EH (cell line): ENCODE measurements at places on chromosomes 2 and 18.

- DNase-seq, result peak; percentile 75
Measured at GRCh38 chr2:231181860-231182512, 16.4 kb upstream of the ARMC9 start.

- no peak for DNase-seq
Measured at GRCh38 chr18:49251451-49251850, 209.0 kb downstream of the DYM start.

DNA sequence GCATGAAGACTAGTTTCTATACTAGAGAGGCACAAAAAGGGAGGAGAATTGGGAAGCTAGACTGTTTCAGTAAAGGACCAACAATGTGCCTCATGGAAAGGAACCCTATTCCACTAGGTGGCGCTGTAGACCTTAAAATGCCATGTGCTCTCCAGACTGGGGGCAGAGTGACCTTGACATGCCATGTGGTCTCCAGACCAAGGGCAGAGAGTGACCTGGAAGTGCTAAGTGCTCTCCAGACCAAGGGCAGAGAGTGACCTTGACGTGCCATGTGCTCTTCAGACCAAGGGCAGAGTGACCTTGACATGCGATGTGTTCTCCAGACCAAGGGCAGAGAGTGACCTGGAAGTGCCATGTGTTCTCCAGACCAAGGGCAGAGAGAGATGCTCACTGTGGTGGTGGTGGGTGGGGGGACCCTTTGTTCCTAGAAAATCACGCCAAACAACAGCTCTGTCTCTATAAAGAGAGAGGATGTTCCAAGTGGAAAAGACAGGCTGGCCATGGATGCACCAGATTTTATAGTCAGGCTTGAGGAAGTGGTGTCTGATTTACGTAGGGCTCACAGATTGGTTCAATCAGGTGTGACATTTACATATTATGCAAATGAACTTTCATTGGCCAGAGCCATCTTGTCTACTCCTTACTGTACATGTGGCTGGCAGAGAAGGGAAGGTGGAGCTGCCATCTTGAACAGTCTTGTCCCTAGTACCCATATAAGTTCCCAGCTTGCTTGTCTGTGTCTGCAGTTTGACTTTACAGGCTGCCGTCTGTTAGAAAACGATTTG, 344.0 kb upstream of the DDX18 start:
- DNase-seq, result no peak

DNA sequence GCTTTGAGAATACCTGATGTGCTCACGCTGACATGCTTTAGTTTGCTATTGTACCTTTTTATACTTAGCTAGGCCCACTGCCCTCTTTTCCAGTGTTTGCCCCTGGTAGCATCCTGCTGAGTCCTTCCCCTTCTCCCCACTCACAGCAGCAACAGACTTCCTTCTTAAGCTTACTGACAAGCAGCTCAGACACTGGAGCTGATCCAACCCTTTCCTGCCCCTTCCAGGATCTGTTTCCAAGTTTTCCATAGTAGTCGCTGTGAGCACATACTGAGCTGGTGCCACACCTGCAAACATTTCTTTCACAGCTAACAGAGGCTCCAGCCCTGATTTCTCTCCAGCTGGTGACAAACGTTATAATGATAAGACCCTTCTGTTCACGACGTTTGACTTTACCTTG, 991.4 kb upstream of the CELF4 start:
- no peak for DNase-seq

- peak; percentile 35 for DNase-seq
Measured at GRCh38 chr2:206031162-206031784, 54.7 kb downstream of the INO80D start.

DNA sequence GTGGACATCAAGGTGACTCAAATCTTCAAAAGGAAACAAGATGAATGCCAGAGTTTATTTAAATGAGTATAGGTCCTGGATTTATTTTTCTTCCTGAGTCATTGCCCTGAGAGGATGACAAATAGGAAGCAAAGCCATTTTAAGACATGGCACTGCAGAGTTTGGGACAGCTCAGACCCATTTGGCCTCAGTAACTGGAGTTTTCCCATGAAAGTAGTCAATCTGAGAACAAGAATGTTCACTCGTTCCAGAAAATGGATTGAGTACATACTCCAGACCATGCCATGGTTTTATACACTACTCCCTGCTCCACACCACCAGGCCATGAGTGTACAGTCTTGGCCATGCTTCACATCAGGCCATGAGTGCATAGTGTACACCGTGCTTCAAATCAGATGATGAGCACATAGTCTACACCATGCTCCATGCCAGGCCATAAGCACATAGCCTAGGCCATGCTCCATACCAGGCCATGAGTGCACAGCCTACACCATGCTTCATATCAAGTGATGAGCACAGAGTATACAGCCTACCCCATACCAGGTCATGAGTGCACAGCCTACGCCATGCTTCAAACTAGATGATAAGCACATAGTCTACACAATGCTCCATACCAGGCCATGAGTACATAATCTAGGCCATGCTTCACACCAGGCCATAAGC, 202.4 kb downstream of the FBXO15 start:
- DNase-seq, result peak; percentile 55

DNA sequence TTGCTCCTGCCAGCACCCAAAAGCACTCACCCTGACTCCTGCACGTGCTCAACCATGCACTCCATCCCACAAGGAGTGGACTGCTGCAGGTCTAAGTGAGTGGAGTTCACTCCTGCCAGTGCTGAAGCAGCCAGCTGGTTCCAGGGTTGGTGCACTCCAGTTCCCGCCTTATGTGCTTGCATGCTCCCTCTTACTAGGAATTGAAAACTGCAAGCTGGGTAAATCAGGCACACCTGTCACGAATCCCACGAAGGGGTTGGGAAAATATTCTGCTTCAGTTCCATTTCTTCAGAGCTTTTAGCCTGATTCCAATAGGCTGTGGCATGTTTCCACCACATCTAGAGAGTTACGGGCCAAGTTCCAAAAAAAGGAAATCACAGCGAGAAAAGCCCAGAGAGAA, 1365.5 kb upstream of the CHAC2 start:
- DNase-seq, result no peak

DNA sequence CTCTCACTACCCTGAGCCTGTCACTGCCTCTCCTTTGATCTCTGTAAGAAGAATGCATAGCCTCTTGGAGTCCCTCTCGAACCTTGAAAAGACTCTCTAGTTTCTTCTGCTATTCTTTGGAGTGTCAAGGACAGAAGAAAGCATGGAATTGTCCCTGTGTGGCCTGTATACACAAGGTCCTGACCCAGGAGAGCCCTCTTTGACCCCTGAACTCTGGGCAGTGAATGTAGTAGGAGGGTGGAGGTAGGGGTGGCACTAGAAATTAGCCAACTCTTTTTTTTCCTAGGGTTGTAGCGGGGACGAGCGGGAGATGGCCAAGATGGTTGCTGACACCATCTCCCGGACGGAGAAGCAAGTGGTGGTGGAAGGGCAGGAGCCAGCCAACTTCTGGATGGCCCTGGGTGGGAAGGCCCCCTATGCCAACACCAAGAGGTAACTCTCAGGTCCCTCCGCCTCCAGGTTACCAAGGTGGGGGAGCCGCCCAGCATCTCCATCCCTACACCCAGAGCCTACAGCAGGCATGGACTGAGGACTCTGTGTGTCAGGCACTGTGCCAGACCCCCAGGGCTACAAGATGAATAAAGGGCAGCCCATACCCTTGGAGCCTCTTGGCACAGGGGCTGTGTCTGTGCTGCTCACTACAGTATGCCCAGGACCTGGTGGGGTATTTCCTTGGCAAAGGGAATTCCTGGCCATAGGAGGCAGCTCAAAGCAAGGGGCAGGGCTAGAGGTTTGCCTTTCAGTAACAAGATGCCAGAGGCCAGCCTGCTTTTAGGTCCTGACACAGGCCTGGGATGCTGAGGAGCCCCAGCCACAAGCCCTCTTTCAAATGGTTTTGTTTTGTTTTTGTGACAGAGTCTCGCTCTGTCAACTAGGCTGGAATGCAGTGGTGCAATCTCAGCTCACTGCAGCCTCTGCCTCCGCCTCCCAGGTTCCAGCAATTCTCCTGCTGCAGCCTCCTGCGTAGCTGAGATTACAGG, 16.4 kb downstream of the VIL1 start:
- peak; percentile 27 for DNase-seq

DNA sequence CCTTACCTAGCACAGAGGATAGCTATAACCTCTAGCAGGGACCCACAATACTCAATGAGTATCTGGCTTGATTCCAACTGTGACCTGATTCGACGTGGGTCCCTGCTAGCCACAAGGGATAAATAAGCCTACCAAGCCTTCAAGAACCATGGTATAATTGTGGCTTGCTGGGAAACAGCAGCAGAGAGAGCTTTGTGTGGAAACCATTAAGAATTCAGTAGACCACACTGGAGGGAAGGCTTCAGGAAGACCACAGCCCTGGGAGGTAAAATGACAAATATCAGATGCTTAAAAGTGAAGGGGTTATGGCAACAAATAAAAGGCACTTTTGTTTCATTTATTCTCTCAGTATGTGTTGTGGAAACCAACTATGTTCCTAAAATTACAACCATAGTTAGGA, 82.6 kb upstream of the WIPF1 start:
- no peak for DNase-seq

GRCh38 chr18:67276638-67277037, 239.9 kb downstream of the DSEL start:
- no peak for DNase-seq

- no peak for DNase-seq
Measured at GRCh38 chr2:169583518-169583917, 633 bp upstream of the PPIG start.

- DNase-seq, result peak; percentile 43
Measured at GRCh38 chr18:48749768-48750167, 201.0 kb downstream of the SMAD7 start.

- peak; percentile 69 for DNase-seq
Measured at GRCh38 chr2:26144953-26145680, 27.8 kb upstream of the GAREM2 start.

DNA sequence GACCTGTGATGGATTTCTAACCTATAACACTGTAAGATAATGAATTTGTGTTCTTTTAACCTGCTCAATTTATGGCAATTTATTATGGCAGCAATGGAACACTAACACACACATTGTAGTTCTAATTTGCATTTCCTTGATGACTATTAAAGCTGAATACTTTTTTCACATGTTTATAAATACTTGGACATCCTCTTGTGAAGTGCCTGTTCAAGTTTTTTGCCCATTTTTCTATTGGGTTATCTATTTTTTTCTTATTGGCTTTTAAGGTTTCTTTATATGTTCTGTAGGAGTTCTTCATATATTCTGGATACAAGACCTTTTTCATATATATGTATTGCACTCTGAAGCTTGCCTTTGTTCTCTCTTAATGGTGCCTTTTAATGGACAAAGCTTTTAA, 128.5 kb upstream of the PGAP1 start:
- DNase-seq, result no peak

DNA sequence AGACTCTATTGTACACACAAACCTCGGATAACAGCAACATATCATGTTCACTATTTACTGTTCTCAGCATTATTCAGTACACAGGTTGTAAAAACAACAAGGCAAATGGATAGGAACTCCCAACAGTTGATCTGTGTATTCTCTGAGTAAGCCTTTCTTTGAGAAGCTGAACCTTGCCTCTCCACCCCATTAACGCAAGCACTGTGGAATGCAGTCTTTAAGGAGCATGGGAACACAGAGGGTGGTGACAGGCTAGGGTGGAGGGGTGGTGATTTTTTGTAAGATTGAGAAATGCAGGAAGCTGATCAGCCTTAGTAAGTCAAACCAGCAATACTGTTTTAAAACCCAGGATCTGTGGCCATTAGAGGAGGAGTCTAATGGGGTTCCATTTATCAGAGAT, 19.6 kb upstream of the SERPINB11 start:
- DNase-seq, result peak; percentile 97

- no peak for DNase-seq
Measured at GRCh38 chr18:41464278-41464677, 490.8 kb upstream of the PIK3C3 start.

DNA sequence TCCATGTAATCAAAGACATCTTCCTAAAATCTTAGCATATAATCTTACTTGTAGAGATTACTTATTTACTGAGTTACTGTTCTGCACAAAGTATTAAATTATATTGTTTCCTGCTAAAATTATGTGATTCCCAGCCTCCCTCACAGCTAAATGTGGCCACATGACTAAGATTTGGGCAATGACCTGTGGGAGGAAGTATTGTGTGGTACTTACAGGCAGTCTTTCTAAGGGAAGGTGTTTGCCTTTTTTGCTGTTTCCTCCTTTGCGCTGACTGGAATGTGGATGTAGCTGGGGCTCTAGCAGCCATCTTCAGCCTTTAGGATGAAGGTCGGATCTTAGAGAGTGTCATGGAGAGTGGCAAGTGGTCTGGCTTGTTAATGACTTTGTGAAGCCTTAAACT, 146.3 kb upstream of the APCDD1 start:
- no peak for DNase-seq

GRCh38 chr2:32562906-32563305, 64.9 kb upstream of the TTC27 start:
- no peak for DNase-seq

- no peak for DNase-seq
Measured at GRCh38 chr2:172116107-172116506, 13.4 kb upstream of the DLX2 start.

GRCh38 chr2:42874949-42875801, 82.8 kb upstream of the HAAO start:
- no peak for DNase-seq

DNA sequence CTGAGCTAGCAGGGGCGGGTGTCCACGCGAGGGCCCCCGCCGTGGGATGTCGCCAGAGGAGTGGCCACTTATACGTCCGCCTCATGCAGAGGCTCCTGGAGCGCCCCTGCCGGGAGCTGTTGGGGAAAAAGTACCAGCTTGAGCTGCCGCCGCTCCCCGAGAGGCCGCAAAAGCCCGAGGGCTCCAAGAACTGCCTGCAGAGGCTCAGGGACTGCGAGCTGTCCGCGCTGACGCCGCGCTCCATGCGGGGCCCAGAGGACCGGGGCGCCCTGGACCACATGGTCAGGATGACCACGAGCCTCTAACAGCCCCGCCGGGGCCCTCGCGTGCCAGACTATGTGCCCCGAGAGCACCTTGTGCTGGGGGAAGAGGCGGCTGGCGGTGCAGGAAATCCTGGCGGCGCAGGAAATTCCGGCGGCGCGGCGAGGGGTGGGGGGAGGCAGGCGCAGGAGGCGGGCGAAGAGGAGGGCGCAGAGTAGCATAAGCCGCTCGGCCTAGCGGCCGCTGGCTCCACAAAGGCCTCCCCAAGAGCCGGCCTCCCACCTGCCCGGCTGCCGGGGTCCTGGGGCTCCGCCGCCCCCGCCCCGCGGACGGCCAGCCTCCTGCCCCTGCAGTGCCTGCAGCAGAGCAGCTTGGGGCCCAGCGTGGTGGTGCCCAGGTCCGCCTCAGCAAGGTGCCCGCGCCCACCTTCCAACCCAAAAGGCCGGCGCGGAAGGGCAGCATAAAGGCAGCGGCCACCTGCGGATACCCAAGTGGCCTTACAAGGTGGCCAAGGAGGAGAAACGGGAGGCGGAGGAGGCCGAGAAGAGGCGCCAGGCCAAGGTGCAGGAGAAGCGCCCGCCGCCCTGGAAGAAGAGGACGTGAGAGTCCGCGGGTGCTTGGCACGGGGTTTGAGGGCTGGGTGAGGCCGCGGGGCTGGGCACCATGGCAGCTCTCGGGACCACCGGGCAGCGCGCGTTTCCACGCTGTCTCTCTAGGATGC, 42.1 kb upstream of the TRIM43B start:
- peak; percentile 81 for DNase-seq

- DNase-seq, result no peak
Measured at GRCh38 chr2:68835621-68836020, 35.6 kb downstream of the BMP10 start.

GRCh38 chr2:163613266-163613731, 122.5 kb downstream of the FIGN start:
- DNase-seq, result no peak

GRCh38 chr2:197821550-197822289, 17.3 kb downstream of the PLCL1 start:
- DNase-seq, result no peak

- DNase-seq, result no peak
Measured at GRCh38 chr2:228017784-228018183, 146.4 kb downstream of the DAW1 start.
